SK-N-SH treated with all-trans-retinoic acid at 6 μM for 48 hours (cell line): ENCODE measurements at places on chromosomes 1 and 21.

DNA sequence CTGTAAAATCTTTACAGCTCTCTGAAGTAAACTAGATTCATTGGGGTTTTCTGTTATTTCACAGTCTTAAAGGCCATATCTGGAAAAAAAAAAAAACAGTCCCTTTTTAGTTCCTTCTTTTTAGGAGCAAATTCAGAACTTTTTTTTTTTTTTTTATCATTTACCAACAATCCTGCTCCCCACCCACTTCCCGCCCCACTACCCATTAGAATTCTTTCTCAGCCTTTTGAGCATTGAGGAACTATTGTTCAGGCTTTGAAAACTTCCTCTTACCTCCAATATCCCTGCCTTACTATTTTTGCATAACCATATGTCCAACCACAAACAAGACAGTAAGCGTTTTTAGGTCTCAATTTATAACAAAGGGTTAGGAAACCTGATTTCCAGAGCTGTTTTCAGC is 330.1 kb downstream of the PLPP3 start:
- ATAC-seq = no peak

DNA sequence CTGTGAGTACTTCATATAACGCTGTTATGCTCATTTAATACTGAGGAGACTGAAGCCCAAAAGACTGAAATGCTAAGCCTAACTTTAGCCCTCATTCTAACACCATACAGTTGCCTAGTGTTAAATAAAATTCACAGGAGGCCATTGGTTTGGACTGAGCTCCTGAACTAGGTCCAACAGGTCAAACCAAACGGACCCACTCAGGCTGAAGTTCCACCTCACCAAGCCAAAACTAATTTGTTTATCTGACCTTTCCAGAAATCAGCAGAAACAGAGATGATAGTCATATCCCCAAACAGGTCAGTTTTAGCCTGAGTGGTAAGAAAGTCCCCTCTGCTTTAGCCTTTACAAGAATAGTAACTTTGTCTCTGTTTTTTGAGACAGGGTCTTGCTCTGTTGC is 311.3 kb upstream of the ZP4 start:
- ATAC-seq = no peak

- ATAC-seq = no peak
These were observed 18.0 kb upstream of the HSD3B2 start for GRCh38 chr1:119396982-119397381.

GRCh38 chr1:234564035-234565029 is 45.6 kb downstream of the IRF2BP2 start:
- ATAC-seq = peak; percentile 91

- ATAC-seq = no peak
These were observed 266.6 kb upstream of the C1orf174 start for GRCh38 chr1:4166713-4167112.
